ENCODE measurements at places on chromosomes 7 and 10.
A peak's percentile ranks its signal among the peaks of the same experiment; 100 is the strongest.

DNA sequence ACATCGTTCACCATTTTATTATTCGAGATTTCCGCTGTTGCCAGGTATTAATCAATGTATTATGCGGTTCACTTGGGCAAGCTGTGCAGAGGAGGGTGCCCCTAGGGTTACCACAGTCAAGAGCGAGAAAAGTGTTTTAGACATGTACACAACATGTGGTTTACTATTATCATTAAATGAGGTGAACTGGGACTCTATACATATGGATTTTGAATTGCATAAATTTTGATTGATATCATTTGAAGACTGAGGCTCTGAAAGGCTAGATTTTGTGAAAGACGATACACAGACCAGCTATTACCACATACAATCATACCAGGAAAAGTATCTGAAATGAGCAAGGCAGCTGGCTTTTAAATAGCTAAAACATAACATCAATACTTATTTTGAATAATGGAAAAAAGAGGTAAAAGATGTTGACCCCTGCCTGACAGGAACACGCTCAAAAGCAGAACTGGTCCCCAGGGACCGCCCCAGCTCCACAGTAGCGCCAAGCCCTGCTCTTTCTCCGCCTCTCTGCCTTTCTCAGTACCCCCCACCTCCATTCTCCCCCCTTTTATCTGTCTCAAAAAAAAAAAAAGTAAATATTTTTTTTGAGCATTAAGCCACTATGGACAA lies 413.4 kb upstream of the MKI67 start:
- DNase-seq: no peak

DNA sequence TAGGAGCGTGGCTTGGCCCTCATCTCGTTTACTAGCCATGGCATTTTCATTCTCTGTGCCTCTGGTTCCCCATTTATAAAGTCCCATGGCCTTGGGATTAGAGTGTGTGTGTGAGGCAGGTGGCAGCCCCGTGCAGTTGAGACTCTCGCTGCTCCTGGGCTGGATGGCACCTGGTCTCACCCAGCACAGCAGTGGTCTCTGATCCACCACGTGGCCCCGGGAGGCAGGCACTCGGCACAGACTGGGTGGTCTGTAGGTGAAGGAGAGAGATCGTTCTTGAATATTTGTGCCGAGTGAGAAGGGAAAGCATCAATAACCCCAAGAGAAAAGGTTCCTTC lies 50.4 kb downstream of the CALML3 start:
- DNase-seq: no peak

DNA sequence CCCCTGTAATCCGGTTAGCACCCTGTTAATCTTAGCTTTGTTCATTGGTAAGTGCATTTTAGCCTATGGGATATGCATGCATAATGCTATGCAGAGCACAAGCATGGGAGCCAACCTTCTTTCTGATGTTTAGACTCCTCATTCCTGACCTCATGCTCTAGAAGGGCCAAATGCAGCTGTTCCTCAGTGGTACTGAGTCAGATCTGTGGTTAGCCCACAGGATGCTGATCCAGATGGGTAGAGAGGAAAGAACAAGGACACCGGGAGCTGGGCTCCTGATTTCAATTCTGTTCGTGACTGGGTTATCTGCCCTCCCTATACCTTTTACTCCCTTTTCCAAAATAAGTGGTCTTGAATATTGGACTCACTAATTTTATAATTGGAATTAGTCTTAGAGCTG lies 31.7 kb upstream of the C10orf90 start:
- DNase-seq: no peak

DNA sequence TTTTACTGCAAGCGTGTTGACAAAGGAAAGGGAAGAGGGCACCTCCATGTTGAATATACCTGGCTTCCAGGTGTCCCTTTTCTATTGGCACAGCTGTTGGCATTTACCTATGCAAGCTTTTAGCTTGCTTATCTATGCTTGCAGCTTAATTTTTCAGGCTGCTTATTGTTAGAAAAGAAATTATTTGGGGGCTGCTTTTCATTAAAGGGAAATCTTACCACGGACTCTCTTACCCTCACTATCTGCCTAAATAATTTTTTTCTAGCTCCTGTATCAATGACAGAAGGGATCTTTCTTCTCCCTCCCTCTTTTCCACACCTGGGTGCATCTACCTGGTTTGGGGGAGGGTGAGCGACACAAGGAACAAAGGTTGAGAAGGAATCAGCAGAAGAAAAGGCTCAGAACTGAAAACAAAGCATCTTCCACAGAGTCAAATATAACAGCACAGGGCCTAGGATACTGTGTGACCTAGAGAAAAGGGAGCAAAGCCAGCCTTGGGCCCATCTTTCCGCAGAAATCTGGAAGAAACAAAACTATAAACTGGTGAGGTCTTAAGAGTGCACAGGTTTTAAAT lies 15.2 kb upstream of the GJC3 start:
- DNase-seq: no peak

- DNase-seq: no peak
Observed at GRCh38 chr10:30738416-30738815, 108.9 kb upstream of the LYZL2 start.

DNA sequence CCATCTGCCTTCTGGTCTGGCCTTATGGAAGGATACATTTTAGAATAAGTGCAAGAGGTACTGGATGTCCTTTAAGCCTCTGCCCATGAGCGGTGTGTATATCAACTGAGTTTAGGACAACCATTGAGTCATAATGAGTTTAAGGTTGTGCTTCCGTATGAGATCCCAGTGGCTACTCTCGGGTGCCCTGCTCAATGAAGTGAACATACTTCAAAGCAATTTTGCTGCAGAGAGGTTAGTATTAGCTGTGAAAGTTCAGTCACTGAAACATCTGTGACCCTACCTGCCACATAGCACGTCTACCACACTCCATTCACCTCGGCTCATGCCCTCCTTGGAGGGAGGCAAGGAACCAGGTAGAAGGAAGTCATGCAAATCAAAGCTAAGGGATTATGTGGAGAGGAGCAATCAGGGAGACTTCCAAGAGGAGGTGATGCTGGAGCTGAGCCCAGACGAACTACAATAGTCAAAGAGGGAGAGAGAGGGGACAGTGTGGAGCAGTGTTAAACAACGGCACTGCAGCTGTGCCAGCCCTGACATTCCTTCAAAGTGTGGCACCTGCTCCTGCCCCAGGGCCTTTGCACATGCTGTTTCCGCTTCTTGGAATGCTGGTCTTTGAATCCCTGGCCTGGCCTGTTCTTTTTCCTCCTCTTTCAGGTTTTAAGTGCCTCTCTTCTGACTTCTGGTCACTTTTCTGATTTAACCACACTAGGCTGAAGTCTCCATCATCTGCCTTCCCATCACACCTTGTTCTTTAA lies 25.4 kb downstream of the BTBD16 start:
- DNase-seq: no peak

GRCh38 chr7:114819616-114820362 lies 102.1 kb upstream of the MDFIC start:
- peak; percentile 43 for DNase-seq

DNA sequence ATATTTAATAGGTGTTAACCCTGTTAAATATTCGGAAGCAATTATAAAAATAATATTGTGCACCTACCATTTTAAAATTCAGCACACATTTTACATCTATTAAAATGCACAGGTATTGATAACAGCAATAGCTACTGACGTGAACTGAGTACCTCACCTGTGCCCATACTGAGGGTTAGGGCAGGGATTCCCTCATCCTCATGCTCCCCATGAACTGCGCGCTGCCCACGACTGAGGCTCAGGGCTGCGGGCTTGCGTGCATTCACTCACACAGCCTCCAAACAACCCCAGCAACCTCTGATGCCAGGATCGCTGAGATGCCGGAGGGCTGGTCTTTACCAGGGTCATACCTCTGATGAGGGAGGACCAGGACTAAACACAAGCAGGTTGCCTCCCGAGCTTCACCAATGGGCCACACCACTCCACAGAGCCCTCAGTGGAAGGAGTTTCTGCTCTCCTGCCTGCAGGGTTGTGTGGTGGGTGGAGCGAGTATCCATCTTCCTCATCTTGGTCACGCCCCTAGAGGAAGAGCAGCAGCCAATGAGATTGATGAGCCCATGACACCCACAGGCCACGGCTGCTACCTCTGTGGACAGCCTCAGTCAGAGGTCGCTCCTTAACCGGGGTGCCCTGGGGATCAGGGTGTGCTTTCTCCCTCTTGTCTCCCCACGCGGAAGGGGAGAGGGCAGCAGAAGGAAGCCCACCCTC lies 478.3 kb downstream of the TNS3 start:
- no peak for DNase-seq

DNA sequence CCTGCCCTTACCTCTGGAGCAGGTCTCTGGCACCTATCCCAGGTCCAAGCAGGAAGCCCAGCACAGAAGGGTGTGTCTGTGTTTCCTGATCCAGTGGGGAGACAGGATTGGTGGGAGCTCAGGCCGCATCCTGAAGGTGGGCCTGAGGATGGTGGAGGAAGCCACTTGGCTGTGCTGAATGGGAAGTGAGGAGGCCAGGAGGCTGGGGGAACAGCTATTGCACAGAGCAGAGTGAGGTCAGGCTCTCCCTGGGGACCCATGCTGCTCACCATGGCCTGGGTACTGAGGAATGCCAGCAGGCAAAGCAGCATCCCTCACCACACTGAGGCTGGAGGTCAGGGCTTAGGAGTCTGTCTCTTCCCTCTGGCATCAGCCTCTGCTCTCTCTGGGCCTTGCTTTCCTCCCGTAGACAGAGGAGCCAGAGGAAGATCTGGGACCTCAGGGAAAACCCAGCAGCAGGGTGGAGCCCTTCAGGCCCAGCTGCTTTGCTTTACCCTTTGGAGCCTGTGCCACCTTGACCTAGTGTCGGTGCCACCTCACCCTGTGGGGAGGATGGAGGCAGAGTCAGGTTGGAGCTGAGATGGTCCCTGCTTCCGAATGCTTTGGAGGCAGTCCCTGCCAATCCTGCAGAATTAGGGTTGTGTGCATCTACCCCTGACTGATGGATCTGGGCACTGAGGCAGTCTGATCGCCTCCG lies 39.0 kb downstream of the CDH23 start:
- DNase-seq: no peak

GRCh38 chr10:132140167-132140925 lies 46.4 kb upstream of the DPYSL4 start:
- no peak for DNase-seq
